ENCODE measurements at places on chromosomes 2 and 18.

- no peak for DNase-seq
These were observed 1104.0 kb upstream of the PIK3C3 start for GRCh38 chr18:40851014-40851429.

- DNase-seq: no peak
These were observed 26.9 kb upstream of the FAHD2A start for GRCh38 chr2:95375532-95376150.

- no peak for DNase-seq
These were observed 283.4 kb upstream of the FBXO11 start for GRCh38 chr2:48189552-48190228.

DNA sequence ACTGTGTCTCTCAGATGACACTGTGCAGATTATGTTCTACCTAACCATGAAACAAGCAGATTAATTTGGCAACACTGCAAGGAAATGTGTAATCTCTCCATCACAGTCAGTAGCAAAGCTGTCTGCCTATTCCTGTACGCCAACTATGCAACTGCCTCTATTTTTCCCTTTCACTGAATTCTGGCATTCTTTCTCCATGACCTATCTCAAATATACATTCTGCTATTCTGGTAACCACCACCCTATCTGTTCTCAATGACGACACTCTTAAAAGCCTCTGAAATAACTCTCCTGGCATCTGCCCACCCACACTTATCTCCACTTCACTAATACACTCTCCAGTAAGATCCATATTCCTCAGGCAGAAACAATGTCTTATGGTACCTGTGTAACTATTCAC is 78.7 kb downstream of the ABCA12 start:
- no peak for DNase-seq

GRCh38 chr2:174004905-174005605 is 39.9 kb upstream of the SP3 start:
- DNase-seq: no peak

DNA sequence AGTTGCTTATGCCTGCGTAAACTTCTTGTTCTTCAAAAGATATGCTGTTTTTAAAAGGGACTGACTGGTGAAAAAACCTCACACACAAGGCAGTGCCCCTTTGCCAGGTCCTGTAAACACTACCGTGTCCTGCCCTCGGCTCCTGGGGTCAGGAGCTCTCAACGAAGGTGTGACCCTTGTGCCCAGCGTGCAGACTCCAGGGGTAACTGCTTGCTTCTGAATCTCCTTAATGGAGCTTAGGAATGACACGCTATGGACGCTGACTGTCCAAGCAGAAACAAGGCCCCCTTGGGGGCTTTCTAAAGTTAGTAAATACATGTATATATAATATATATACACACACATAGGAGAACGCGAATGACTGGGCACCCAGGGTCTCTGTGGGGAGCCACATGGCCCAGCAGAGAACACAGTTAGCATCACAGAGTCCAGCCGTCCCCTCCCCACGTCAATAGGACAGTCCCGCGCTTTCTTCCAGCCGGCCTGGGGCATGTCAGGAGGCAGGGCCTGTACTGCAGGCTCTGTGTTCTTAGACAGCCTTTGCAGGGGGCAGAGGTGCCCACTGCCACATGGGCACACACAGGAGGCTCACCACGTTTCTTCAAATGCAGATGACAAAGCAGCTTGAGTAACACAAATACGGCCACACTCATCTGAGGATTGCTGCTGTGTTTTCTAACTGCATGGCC is 96.1 kb downstream of the HDAC4 start:
- DNase-seq: no peak

GRCh38 chr2:118942031-118942430 is at the start of gene MARCO:
TSS of gene MARCO (plus strand) at chr2:118942194. CDS start at chr2:118942301, 107 bp downstream.
- DNase-seq: no peak

DNA sequence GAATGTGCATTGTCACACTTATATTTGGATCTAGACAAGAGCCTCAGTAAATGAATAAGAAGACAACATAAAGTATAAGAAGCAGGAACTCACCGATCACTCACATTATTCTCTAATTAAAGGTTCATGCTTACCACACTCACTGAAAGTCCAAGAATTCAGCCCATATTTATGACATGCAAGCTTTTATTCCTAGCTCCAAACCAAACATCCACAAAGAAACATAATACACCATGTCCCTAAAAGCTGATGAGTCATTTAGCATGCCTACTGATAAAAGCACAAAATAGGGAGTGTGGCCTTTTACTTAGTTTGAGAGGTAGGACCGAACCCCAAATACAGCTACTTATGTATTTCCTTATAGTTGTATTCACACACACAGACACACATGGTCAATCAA is 1094.6 kb upstream of the CDH2 start:
- DNase-seq: no peak

DNA sequence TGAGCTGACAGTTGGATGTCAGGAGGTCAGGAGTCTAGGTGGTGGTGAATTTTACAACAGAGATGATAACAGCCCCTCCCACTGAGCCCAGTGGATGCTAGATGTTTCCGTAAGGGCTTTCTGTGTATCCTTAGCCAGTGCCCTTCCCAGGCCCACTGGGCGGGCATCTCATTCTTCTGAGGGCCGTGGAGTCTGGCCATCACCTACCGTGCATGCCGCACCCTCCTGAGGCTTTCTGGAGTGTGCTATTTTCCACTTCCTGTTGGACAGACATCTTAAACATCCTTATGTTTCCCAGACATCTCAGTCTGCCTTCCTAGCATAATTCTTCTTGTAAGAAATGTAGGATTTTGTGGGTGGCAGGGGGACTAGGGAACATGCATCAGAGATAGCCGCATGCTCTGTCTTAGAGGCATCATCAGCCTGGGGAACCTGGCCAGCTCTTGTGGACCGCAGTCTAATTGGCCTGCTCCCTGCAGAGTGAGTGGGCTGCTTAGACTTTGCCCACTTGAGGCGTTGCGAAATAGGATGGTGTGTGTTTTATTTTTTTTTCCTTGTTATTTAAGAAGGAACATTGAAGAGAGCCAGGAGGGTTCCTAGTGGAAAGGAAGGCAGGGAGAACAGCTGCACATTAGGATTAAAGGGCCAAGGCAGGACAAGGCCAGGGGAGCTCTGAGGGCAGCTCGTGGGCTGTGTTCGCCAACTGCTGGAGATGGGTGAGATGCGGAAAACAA is 135.8 kb downstream of the SH3RF3 start:
- DNase-seq: no peak

GRCh38 chr2:142716463-142717242 is 160.8 kb upstream of the KYNU start:
- DNase-seq: no peak
